ENCODE measurements at places on chromosomes 6 and 20.

- no peak for DNase-seq
Observed at GRCh38 chr20:43040427-43040826, 149.3 kb downstream of the PTPRT start.

DNA sequence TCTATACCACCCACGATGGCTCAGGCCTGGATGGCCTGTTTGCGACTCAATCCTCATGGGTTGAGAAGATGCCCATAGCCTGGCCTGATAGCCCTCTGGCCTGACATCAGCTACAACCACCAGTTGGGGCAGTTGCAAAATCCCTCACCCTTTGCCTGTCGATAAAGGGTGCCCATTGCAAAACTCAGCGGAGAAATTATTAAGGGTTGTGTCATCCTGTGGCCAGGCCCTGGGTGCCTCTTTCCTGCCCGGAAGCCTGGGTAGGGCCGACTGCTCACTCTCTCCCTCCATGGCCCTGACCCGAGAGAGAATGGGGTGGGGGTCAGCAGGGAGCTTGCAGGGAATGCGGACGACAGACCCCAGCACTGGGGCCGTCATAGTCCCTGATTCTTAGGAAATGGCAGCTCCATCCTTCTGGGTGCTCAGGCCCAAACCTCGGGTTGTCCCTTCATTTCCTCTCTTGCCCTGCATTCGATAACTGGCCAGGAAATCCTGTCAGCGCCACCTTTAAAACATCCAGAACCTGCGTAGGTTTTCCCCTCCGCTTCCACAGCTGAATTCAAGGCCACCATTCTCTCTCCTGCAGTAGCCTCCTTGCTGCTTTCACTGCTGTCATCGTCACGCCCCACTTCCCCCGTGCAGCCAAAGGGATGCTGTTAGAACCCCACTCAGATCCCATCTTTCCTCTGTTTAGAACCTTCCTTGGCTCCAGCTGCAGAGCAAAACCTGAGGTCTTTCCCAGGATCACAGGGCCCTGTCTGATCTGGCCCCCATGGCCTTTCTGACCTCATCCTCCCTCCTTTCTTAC, 31.1 kb downstream of the CEBPB start:
- DNase-seq, result peak; percentile 86

GRCh38 chr20:56676679-56677078, 47.6 kb downstream of the TFAP2C start:
- DNase-seq, result no peak

DNA sequence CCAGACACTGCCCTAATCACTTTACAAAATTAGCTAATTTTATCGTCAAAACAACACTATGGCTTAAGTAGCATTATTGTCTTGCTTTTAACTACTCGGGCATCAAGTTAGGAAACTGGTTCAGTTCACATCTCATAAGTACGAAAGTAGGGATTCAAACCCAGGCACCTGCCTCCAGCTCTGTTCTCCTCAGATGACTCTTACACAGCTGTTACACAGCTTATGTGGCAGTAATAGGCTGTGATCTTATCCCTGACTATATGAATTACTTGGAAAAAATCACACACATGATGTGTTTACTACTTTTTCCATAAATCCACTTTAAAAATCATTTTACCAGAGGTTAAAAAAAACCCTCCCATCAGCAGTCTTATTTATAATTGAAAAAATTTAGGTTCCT, 389.2 kb upstream of the FLRT3 start:
- no peak for DNase-seq

- DNase-seq, result no peak
Observed at GRCh38 chr6:156948807-156949206, 171.6 kb downstream of the ARID1B start.

DNA sequence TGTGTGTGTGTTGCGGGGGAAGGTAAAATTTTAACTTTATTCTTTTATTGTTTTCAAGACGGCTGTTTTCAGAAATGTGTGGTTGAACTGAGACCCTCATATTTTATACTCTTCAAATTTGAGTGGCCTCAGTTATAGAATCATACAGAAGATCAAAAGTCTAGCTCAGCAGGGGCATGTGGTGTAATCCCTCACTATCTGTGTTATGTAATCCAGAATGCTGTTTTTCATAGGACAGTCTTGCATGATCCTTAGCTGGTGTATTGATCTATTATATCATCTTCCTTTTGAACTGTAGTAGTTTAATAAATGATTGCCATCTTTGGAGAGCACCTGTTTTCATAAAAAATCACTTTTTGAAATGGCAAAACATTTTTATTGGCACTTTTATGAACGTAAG, 1.4 kb downstream of the PLCB4 start:
- no peak for DNase-seq

GRCh38 chr20:23091721-23092383, 5.7 kb upstream of the CD93 start:
- DNase-seq, result no peak

- no peak for DNase-seq
Observed at GRCh38 chr6:484086-484745, 92.7 kb downstream of the IRF4 start.

DNA sequence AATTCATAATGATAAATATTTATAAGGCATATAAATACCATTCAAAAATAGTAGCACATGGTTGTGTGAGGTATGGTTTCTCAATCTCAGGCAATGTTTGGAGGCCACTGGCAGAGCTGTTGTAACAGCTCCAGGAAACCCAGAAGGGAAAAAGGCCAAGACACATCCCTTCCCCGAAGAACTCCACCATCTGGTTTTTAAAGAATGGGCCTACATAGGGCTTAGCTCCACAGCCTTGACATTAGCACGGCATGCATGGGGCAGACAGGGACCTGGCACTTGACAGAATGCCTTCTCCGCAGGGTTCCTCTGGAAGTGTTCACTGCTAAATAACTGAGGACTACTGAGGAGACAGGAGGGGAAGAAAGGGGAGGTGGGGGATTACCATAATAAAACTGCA, 16.1 kb upstream of the FOXO3 start:
- no peak for DNase-seq

DNA sequence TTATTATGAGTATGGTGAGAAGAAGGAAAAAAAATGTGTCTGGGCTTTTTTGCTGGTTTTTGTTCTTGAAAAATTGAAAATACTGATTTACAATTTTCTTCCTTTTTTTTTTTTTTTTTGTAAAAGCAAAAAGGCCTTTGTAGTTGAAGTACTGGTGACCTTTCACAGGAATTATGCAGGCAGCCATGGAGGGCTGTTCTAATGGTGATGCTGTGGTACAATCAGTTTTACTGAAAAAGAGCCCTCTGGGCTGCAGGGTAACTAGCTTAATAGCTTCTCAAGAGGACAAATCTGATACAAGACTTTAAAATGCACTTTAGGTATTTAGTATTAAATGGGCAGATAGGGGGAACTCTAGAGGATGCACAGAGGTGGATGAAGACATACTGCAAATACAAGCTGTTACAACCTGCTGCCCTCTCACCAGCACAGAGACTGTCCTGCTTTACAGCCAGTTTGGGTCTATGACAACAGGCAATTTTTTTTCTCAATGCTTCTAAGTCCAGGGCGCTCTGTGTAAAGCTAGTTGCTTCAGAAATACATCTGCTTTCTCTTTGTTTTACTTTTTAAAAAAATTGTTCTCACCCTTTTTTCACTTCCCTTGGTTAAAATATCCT, 61.6 kb upstream of the HS3ST5 start:
- DNase-seq, result no peak

DNA sequence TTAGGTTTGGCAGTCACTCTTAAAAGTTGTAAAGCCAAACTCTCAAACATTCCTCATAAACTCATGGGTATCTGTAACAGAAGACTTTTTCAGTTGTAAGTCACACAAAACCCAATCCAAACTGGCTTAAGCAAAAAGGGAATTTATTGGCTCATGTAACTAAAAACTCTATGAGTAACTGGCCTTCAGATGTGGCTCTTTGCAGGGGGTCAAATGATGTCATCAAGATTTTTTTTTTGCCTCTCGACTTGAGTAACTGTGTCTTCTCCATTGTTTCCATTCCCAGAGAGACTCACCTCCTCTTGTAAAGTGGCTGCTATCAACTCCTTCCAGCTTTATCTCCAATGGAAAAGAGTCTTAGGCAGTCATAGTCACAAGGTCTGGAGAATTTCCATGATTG, 645.0 kb downstream of the DHX35 start:
- no peak for DNase-seq

- no peak for DNase-seq
Observed at GRCh38 chr6:31351401-31352309, 5.3 kb downstream of the HLA-B start.

DNA sequence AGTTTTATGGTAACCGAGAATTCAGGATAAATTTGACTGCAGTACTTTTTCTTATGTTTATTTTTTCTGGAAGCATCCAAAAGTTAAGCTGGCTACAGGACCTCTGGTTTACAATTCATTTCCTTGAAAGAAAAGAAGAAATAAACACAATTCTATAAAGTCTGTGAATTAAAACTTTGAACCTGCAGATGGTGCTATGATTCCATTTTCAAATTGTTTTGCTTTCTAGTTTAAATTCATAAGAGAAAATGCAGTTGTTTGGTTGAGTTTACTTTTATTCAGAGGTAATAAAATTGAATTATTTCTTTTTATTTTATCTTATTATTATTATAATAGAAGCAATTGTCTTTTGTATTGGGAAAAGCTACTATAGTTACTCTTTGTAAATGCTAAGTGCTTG, 1.8 kb upstream of the VIP start:
- DNase-seq, result no peak

DNA sequence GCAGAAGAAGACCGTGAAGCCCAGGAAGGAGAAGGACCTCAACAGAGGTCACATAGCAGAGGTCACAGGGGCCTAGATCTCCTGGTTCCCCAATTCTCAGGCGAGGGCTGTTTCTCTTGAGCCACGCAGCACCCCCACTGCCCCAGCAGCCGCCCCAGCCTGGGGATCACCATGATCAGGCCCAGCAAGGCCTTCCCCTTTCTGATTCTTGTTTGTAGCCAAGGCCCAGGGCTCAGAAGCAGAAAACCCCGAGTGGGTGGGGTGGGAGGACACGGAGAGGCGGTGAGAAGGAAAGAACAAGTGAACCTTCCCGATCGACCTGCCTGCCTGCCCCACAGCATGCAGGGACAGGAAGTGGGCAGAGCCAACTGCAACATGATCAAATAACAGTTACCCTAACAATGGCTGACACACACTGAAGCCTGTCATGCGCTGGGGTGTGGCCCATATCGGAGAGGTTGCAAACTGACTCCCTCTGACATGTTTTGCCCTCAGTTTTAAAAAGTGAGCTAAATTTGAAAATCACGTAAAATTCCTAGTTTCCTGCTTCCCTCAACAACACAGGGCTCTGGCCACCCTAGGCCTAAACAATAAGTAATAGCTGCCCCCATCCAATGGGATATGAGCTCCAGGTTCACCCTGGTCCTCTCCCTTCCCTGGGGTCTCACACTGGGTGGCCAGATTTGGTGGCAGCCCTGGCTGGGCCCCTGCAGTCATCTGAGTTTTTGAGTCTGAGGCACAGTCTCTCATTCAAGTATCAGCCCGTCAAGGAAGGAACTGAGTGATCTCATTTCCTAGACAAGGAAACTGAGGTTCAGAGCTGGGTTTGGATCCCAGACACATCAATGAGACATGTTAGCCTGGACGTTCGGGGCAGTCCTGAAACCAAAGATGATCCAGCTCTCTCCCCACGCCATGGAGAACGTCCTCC, 6.5 kb downstream of the PEDS1 start:
- peak; percentile 92 for DNase-seq

GRCh38 chr20:6034134-6034969, 19.5 kb downstream of the LRRN4 start:
- DNase-seq, result no peak

All from spleen (tissue), 13 donors.